ENCODE measurements at places on chromosomes 4 and X.

- no peak for DNase-seq
Measured at GRCh38 chrX:20352935-20353336, 86.2 kb upstream of the RPS6KA3 start.

GRCh38 chr4:69594382-69594781, 45.1 kb downstream of the UGT2A2 start:
- DNase-seq: no peak

- no peak for DNase-seq
Measured at GRCh38 chr4:4560642-4561041, 18.8 kb upstream of the STX18 start.

DNA sequence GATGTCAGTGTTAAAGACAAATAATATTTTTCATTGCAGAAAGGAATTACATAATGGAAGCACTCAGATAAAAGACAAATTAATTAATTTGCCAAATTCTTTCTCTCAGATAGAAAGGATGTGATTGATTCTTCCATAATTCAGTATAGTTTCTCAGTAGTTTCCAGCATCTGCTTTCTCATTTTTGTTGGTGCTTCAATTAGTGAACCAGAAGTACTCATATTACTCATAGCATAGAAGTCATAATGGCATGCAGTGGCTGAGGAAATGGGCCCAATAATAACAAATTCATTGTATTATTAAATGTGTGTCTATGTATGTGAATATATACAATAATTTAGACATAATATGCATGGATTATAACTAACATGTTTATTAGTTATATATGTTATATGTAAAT, 393.3 kb upstream of the TRAM1L1 start:
- DNase-seq: no peak

DNA sequence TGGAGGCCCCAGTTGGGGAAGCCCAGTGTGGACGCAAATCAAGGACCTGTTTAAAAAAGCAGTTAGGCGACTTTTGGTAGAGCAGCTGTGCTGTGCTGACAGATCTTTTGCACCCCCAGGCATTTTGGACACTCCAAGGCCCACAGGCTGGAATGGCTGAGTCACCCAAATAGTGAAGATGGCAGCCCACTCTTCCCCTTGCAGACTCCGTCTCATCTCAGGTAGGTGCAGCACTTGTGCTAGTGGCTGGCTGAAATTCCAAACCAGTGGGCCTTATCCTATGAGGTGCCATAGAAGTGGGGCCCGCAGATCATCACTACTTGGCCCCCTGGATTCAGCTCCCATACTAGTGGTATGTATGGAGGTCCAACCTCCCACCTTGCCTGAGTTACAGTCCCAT, 42.8 kb downstream of the CPXCR1 start:
- no peak for DNase-seq

Measured in stimulated activated CD8-positive, alpha-beta memory T cell treated with anti-CD3 and anti-CD28 coated beads, Interleukin-2, amount 100 ng/mL, for 48 hours (primary cell).